ENCODE measurements at places on chromosomes 4 and X. TPM values are rescaled to one million over a fixed set of nuclear protein-coding genes. Genes with fewer than 3 reads are reported as not detected.

DNA sequence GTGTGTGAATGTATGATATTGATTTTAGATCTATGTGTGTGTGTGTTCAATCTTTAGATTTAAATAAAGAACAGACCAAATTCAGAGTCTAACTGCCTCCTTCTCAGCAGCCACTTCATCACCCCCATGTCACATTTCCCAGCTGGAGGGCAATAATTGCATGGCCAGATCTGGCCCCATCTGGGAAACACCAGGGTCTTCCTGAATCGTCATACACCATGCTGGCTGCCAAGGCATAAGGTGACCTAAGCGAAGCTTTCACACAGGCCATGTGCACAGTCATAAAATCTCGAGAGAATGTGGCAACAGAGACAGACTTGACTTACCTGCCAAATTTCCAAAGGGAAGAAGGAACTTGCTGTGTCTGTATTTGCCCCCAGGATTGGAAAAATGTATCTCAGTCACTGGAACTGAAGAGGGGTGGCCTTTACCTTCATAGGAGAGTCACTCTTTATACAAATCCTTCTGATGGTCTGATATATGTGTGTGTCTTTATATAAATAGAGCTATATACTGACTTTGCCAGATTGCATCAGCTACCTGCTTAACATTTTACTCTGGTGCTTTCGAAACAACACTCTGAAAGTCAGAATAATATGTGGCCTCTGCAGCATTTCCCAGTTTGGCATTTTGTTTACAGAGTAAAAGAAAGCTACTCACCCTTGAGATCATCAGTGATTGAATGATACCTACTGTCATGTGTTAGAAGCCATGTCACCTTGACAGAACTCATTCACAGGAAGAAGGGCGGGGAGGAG lies at the start of gene PLAC1:
PLAC1 (minus strand) TSS at position 470 of the 758 bp plus-strand sequence. CDS start 91,789 bp downstream, outside the sequence.
- no peak for DNase-seq

DNA sequence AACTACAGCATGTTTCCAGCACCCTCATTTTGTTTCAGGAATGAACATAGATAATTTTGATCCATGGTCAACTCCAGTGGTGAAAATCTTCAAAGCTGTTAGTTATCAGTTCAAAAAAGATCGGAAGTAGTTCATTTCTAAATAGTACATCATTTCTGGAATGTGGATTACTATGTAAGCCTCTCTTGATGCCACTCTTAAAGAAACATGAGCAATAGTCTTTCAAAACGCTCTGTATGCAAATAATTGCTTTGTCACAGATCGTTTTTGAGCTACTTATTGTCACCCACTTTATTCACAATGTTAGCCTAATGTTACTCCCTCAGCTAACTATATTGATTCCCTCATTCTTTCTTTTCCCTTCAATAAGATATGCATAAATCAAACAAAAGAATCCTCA lies 65.7 kb downstream of the NEIL3 start:
- DNase-seq, result no peak

GRCh38 chrX:153766871-153767673 lies 3.0 kb downstream of the PLXNB3 start:
- DNase-seq, result no peak

GRCh38 chr4:150278206-150278605 lies 200.0 kb downstream of the DCLK2 start:
- DNase-seq, result no peak

GRCh38 chr4:47752214-47752613 lies 85.7 kb downstream of the CORIN start:
- DNase-seq, result no peak

GRCh38 chr4:38184404-38184803 lies 224.2 kb downstream of the PTTG2 start:
- DNase-seq, result no peak

The SOX3 gene
- not detected for total RNA-seq

GRCh38 chrX:23386726-23387125 lies 52.1 kb downstream of the PTCHD1 start:
- DNase-seq, result no peak

GRCh38 chr4:141035920-141036319 lies 97.3 kb downstream of the RNF150 start:
- DNase-seq, result no peak

GRCh38 chr4:18007625-18008024 lies 13.9 kb downstream of the LCORL start:
- no peak for DNase-seq

DNA sequence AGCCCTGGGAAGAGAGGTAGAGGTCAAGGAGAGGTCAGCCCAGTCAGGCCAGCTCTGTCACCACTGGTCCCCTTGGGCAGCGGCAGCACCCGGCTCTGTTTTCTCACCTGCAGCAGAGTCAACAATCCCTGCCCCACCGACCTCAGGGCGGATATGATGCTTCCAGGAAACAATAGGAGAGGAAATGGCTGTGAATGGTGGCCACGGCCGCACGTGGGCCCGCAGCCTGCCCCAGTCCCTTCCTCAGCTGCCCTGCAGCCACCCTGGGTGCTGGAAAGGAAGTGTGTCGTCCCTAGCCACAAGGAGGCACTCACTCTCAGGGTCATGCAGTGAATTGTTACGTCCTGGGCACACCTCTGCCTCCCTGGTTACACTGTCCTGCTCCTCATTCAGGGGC lies 92.5 kb upstream of the ENPP6 start:
- no peak for DNase-seq

DNA sequence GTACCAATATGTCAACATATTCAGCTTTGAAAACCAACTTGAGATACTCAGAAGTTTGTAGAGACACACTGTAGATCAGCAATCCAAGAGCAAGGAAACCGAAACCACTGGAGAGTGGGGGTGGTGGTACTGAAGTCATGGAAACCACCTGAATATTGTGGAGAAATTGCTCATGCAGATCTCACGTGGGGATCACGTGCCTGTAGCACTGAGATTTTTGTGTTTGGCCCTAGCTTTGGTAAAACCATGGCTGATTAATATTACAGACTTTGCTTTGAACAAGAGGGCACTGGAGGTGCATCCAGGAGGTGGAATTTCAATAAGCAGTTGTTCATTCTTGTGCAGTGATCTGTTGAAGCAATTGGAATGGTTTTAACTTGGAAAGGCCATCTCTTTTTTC lies 47.2 kb downstream of the GBA3 start:
- DNase-seq, result no peak

DNA sequence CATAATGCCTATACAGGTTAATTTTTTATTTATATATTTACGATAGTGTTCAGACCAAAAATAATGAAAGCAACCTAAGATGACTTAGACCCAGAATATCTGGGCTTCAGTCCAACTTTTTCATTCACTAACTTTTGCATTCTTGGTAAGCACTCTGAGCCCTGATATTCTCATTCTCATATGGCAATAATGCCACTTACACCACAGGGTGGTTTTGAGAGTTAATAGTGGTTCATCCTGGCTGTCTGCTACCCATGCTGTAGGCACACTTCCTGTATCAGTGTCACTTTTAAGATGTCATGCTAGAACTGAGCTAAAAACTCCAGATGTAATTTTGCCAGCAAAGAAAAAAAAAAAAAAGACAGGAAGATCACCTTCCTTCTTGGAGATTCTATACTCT lies 508.7 kb upstream of the FMR1 start:
- DNase-seq, result no peak

DNA sequence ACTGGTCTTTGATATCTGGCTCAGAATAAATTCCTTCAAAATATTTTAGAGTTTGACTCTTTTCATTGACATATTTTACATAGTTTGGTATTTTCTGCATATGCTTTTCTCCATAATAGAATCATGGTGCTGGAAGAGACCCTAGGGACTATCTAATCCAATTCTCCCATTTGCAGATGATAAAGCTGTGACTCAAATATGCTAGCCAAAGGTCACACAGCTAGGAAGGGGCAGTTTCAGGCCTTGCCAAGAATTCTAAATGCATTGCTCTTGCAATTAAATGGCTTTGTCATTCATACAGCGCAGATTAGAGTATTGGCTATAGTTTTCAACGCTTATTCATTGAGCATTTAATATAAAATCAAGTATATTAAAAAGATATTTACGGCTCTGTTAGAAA lies 374.1 kb upstream of the RASGEF1B start:
- no peak for DNase-seq

DNA sequence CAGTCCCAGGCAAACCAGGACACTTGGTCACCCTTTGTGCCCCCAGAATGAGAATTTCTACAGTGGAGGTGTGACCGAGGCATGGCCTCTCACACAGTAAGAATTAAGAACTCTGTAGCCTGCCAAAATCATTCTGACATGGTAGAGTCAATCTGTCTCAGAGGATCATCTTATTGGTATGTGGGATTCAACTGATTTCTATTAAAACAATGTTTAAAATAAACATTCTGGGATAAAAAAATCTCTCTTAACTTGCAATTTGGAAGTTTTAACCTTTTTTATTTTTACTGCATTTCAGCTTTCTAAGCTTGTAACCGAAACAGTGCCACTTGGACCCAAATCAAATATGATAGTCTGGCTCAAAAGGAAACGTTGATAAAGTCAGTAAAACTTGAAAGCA lies 165.4 kb upstream of the LDB2 start:
- no peak for DNase-seq

The GABRB1 gene
- not detected for total RNA-seq

- DNase-seq, result no peak
These were observed 59.5 kb downstream of the PGRMC2 start for GRCh38 chr4:128227991-128228571.

The CDX4 gene
- not detected for total RNA-seq

DNA sequence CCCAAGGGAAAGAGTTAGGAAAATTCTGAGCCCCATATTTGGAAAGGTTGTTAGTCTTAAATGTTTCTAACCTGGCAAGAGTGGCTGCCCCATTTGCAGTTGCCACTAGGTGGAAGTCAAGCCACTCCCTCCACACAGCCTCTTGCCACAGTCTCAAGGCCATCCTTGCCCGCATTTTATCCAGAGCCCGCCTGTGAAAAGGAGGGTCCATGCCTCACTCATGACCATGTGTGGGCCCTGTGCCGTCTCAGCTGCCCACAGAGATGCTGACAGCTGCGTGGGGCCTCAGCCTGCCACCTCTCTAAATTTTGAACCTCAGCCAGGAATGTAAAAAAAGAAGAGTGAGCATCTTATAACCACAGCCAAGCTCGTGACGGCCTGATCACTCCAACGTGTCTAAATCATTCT lies 201.5 kb upstream of the FAM241A start:
- no peak for DNase-seq

The USP17L22 gene
- total RNA-seq, result not detected

The NWD2 gene
- total RNA-seq, result not detected

- no peak for DNase-seq
These were observed 18.6 kb downstream of the AFM start for GRCh38 chr4:73499996-73500765.

DNA sequence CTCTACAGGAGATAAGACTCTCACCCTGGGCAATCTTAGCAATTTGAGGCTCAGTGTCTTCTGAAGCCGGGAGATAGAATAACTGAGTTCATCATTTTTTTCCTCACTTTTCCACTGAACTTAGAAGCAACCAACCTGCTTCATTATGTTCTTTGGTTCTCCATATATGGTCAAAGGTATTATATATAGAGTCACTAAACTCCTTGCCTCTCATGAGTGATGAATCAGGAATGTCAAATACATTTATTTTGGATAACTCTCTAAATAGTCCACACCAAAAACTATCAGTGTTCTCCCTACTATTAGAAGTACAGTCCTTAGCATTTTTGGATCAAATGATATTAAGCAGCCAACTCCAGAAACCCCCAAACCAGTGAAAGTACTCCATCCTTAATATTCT lies 421.5 kb upstream of the EPHA5 start:
- no peak for DNase-seq

DNA sequence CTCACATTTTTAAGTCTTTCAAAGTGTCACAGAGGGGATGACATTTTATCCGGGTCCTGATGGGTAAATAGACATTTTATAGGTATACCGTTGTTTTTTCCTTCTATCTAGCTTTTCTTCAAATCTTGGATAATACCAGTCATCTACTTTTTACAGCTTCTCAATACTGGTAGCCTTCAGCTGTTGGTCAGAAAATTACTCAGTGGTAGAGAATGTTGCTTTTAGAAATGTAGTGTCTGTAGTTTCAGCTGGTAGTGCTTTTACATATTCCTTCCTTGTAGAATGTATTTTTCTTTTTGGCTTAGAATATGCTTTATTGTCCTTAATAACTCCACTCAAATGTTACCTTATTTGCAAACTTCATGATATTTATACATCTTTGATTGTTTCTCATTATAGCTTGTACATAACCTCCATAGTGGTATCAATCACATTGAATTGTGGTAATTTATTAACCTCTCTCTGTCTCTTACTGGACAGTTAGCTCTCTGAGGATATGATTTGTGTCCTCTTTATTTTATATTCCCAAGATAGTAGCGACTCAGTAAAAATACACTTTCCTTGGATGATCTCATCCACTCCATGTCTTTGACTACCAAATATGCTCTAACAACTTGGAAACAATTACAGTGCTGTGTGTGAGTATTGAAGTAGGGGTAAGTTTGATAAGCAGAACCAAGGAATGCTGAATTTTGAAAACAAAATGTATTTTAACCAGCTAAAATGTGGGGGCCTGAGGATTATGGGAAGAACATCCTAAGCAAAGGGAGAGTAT lies 53.8 kb downstream of the RAP1GDS1 start:
- DNase-seq, result no peak

GRCh38 chrX:130974323-130974722 lies 71.3 kb upstream of the ENOX2 start:
- no peak for DNase-seq

The VEGFC gene
- not detected for total RNA-seq

- no peak for DNase-seq
These were observed 9.2 kb downstream of the PALLD start for GRCh38 chr4:168506014-168506413.

DNA sequence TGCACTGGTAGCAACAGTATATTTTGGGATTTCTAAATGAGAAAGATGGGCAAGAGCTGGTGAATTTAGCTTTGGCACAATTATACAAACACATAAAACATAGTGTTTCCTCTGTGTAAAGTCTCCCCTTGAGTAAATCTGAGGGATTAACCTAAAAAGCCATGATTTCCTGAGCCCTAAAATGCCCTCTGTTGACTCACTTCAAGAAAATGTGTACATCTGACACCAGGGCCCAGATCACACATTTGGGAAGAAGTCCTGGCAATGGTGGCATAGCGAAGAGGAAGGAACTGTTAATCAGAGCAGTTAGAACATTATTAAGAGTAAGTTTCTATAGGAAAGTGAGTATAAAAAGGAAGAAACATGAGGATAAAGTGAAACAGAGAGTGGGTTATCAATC lies 338.5 kb downstream of the SPOCK3 start:
- DNase-seq, result no peak

The RNF150 gene
- 0.08 TPM for total RNA-seq

The BMPR1B gene
- total RNA-seq, result not detected

The SMIM10L2A gene
- total RNA-seq, result 0.54 TPM

The DKC1 gene
- 120 TPM for total RNA-seq

GRCh38 chr4:76253511-76253910 lies 2.0 kb downstream of the FAM47E start:
- DNase-seq, result no peak

- DNase-seq, result no peak
These were observed 45.9 kb downstream of the PROM1 start for GRCh38 chr4:16037901-16038300.

The USP27X gene
- total RNA-seq, result 3.1 TPM
